ENCODE measurements at places on chromosomes 6 and 20. TPM values are rescaled to one million over a fixed set of nuclear protein-coding genes. Genes with fewer than 3 reads are reported as not detected.

Gene ENPP5
- 2.0 TPM for total RNA-seq

Gene DYNLT1
- 102 TPM for total RNA-seq

Gene VWA7
- 5.2 TPM for total RNA-seq

Gene OTOR
- total RNA-seq = not detected

Gene DEF6
- total RNA-seq = 213 TPM

Gene DDO
- not detected for total RNA-seq

Gene GTSF1L
- total RNA-seq = not detected

Gene MUCL3
- not detected for total RNA-seq

Gene CTAGE9
- not detected for total RNA-seq

Gene TP53INP2
- total RNA-seq = 2.1 TPM

Gene MOG
- total RNA-seq = not detected

Gene PTK6
- total RNA-seq = 0.31 TPM

Gene NEU1
- total RNA-seq = 16.4 TPM

Gene NSFL1C
- 66.9 TPM for total RNA-seq

Gene FABP7
- total RNA-seq = not detected

Gene GJA10
- not detected for total RNA-seq

Gene PI16
- 0.86 TPM for total RNA-seq

Gene DNPH1
- 43.7 TPM for total RNA-seq

Gene C20orf141
- total RNA-seq = not detected

Gene BRD2
- total RNA-seq = 365 TPM

Gene FAM217B
- total RNA-seq = 36.0 TPM

Gene SLC35B3
- total RNA-seq = 12.7 TPM

Gene SLC29A1
- 22.5 TPM for total RNA-seq

Gene POM121L2
- not detected for total RNA-seq

Gene PANK2
- total RNA-seq = 80.1 TPM

Gene TNNC2
- not detected for total RNA-seq

Gene ZNF831
- total RNA-seq = 16.3 TPM

All from activated naive CD8-positive, alpha-beta T cell treated with anti-CD3 and anti-CD28 coated beads, Interleukin-2, amount 10 ng/mL, durations not matched to agents 7 days and 5 days (primary cell).